ENCODE measurements at places on chromosomes 2 and 18. TPM values are rescaled to one million over a fixed set of nuclear protein-coding genes. Genes with fewer than 3 reads are reported as not detected.

SMC6 gene
- total RNA-seq: 43.8 TPM

CHRNA1 gene
- not detected for total RNA-seq

MC2R gene
- 0.05 TPM for total RNA-seq

KCNS3 gene
- 1.7 TPM for total RNA-seq

CFAP65 gene
- total RNA-seq: 0.33 TPM

BMP10 gene
- not detected for total RNA-seq

VWC2L gene
- total RNA-seq: not detected

VSNL1 gene
- total RNA-seq: not detected

SRD5A2 gene
- total RNA-seq: not detected

Measured in Panc1 (cell line).